ENCODE measurements at places on chromosomes 16 and 17.

DNA sequence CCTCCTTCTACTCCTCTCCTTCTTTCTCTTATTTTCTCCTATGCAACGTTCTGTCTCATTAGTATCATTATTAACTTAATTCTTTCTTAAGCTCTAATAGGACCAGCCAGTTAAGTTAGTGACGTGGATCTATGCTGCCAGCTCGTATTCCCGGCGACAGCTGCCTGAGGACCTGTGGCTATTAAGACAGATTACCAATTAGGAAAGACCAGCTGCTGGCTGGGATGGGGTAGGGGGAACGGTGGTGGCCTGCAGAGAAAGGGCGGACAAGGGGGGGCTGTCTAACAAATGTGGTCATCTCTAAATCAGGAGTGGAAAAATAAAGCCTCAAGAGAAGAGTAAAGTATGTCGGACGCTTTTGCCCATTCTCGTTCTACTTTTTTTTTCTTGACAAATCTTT is 770 bp upstream of the MYH3 start:
- DNase-seq = no peak

- DNase-seq = no peak
These were observed 32.7 kb upstream of the LITAF start for GRCh38 chr16:11619327-11619851.

DNA sequence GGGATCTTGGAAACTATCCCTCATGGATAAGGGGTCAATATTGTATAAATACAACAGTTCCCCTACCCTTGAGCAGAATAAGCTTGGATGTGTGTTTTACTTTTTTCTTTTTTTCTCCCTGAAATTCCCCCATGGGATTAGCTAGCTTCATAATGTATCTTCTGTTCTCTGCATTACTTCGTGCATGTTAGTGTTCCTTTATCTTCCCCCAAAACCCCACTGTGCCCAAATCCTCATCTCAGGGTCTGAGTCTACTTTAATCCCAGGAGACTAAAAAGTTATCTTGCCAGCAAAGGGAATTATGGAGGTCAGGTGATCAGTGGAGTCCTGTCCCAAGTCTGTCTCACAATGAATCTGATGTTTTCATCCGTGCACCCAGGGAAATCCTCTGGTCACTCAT is 217.5 kb upstream of the CNTNAP4 start:
- no peak for DNase-seq

- no peak for DNase-seq
These were observed 2.2 kb downstream of the C17orf67 start for GRCh38 chr17:56831369-56832095.

GRCh38 chr17:42681976-42682721 is at the start of gene CNTNAP1:
CNTNAP1 (plus strand) TSS chr17:42682531; CDS start chr17:42682830, 299 bp downstream.
- no peak for DNase-seq

- no peak for DNase-seq
These were observed 56.1 kb upstream of the ENDOV start for GRCh38 chr17:80358861-80359260.
